Muscle of back (tissue), 13 donors: ENCODE measurements at places on chromosomes 11 and 22. TPM values are rescaled to one million over a fixed set of nuclear protein-coding genes. Genes with fewer than 3 reads are reported as not detected.

GRCh38 chr11:133531971-133532651 is at the start of gene OPCML:
OPCML (minus strand) TSS chr11:133532501.
- DNase-seq: no peak

GRCh38 chr11:93145390-93145915 is 52.3 kb downstream of the SLC36A4 start:
- DNase-seq: no peak

The DRD4 gene
- polyA plus RNA-seq: 0.86 TPM

DNA sequence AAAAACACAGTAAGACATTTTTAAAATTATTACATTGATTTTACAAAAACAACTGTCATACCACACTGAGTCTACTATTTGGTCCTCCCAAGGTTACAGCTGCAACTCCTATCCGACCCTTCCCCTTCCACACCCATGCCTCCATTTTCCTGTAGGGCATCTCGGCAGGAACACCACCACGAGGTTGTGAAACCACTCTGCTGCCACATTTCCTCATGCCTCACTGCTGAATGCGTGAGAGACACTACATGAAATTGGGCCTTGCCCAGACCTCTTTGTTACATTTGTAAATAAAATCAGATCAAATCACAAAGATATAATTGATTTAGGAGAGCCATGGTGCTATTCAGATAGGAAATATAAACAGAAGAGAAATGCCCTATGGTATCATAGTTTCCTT is 2.0 kb downstream of the ARHGAP32 start:
- DNase-seq: no peak

GRCh38 chr11:35523331-35523768 is 2.1 kb downstream of the PAMR1 start:
- no peak for DNase-seq

DNA sequence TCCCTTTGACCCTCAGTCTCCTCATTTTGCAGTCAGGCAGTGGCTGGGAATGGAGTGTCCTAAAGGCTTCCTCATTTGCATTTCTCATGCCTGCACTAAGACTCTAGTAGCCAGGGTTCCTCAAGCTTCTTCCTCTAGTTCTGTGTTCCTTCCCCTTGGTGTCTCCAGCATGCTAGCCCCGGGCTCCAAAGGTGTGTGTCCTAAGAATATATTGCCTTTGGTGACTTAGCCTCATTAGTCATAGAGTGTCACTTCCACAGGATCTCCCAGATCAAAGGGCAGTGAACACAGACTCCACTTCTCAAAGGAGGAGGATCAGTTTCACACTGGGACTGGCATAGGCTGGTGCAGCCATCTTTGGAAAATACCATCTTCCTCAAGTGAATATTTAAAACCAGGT is 21.4 kb upstream of the ACER3 start:
- DNase-seq: no peak

GRCh38 chr11:97894978-97895377 is 1125.8 kb upstream of the CNTN5 start:
- DNase-seq: no peak

The FXYD6 gene
- 172 TPM for polyA plus RNA-seq

DNA sequence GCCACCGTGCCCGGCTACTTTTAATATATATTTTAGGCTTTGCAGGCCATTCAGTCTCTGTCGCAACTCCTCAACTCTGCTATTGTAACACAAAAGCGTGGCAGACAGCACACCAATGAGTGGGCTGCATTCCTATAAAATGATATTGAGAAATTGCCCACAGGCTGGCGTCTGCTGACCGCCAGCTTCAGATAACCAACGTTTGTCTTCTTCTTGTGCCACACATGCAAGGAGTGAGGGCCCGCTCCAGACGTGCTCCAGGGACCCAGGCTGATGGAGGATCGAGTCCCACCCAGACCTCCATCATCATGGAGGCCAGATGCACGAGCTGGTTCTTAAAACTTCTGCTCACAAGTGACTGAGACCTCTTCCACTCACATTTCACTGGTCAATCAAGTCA is 35.4 kb upstream of the LINC01488 start:
- DNase-seq: no peak

DNA sequence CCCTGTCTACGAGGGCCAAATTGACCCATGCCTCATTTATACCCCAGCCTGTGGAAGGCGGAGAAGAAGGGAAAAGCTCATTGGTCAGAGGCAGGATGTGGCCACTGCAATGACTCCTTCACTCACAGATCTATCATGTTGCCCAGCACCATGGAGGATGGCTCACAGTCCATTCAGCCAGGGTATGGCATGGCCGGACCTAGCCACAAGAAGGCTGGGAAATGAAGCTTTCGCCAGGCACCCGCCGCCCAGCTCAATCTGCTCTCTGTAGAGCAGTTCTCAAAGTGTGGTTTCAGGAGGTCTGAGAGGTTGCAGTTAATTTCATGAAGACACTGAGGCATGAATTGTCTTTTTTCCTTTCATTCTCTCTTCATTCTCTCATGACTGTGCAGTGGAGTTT is 40.6 kb upstream of the LINC01488 start:
- DNase-seq: no peak

The CYB5R3 gene
- 151 TPM for polyA plus RNA-seq

The OR52I1 gene
- polyA plus RNA-seq: 0.04 TPM

GRCh38 chr22:49783036-49783746 is 44.5 kb downstream of the BRD1 start:
- DNase-seq: no peak

DNA sequence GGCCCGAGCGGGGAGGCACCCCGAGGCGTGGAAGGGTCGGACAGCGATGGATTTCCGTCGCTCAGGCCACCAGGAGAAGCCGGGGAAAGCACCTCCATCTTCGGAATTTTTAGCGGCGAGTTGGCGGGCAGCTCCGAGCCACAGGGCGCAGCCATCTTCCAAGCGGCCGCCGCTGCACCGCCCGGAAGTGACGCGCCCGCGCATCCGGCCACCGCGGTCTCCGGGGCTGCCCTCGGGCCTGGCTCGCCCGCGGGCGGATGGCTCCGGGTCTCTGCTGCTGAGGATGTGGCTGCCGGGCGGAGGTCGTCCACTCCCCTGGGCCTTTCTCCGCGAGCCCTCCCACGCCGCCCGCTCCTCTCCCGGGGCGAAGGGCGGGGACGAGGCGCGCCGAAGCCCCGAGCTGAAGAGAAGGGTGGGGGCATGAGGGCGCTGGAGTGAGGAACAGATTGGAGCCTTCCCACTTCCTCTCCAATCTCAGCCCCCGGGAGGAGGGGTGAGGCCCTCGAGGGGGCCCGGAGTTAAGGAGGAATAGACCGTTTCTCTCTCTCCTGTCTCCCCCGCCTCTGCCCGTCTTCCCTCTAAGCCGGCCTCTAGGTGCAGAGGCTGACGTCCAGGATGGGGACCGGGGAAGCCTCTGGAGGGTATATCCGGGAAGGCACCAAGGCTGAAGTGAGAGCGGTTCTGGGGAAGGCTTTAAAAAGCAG is at the start of gene MSANTD2:
Gene MSANTD2 (minus strand): TSS at position 181 of the 704 bp plus-strand sequence. CDS start 26 bp downstream, at position 155.
- DNase-seq: peak; percentile 92

GRCh38 chr22:30662040-30662439 is 5.6 kb downstream of the DUSP18 start:
- DNase-seq: no peak

The APOBEC3B gene
- 4.0 TPM for polyA plus RNA-seq

GRCh38 chr11:64034411-64034811 is 1.3 kb upstream of the FLRT1 start:
- DNase-seq: no peak

DNA sequence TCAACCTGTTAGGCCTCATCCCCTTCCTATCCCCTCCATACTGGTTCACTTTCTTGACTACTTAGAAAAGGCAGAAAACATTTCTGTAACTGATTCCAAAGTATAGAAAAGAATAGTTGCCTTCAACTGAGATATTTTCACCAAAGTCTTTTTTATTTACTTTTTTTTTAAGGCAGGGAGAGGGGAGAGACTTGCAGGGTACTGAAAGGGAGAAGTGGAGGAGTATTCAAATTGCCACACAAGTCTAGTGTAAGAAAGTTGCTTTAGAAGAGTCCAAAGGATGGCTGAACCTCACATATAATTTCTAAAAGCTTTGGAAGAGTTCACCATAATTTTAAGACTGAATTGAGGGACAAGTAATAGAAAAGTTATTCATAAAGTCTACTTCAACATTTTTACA is 6.3 kb downstream of the PHF21A start:
- DNase-seq: no peak

DNA sequence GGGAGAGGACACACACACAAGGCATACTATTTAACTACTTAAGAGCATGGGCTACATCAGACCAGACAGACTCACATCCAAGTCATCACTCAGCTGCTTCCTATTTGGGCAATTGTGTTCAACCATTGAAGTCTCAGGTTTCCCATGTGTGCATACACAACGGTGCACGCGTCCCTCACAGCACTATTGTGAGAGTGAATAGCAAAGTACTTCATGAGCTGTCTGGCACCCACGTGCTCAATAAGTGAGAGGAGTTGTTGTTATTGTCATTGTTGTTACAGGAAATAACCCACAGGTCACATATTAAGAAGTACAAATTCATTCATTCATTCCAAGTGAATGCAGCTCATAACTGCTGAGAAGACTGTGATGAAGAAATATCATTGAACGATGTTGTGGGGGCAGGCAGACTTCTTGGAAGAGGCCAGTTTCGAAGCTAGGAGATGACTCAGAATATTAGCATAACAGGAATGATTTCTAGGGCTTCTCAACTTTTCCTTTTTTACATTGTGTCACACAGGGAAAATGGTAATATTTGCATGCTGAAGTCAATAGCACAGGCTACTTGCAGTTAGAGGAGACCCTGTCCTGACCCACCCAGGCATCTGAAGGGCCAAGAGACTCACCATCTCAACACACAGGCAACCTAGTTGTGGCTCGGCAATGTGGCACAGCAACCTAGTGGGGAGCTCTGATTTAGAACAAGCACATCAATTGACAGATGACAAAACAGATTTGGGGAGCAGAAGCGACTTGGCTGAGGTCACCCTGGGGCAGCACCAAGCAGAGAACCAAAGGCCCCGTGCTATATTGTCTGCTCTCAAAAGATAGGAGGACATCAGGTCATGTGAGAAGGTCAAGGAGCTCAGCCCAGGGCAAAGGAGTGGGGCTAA is 606.0 kb downstream of the BUD13 start:
- DNase-seq: peak; percentile 10

- DNase-seq: no peak
These were observed 44.3 kb downstream of the CD82 start for GRCh38 chr11:44609783-44610155.
